ENCODE measurements at places on chromosomes 1 and 21.

DNA sequence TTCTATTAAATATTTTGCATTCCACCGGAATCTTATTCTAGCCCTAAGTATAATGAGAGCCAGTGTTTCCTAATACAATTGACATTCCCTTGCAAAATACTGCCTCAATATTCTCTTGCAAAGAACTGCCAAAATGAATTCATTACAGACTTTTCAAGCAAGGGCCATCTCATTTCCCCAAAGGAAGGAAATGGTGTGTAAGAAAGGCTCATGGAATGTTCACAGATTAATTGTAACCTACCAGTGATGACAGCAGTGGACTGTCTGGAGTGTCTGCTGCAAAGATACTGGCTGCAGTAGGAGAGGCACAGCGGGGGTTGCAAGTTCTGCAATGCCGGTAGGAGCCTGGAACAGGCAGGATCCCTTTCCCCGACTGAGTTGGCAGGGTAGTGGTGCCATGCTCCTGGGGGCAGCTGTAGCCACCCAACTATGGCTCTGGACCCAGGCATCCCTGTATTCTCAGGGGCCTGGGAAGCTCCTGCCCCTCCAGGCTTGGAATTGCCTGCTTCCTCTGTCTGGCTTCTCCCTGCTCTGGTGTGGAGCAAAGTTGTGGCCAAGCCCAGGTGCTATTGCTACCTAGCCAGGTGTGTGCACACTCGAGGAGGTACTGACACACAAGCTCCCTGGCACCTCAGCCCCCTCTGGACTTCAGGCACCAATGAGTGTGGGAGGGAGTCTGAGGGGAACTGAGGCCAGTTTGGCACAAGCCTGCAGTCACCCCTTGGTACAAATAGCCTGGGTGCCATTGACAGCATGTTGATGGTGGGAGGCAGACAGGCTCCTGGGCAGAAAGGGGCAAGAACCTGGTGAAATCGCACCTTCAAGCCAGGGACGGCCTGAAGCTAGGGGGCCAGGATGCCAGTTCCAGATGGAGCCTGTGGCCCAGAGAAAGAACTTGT is 1371.0 kb downstream of the KCNT2 start:
- no peak for DNase-seq

- DNase-seq: no peak
These were observed 146.1 kb upstream of the RUNX1 start for GRCh38 chr21:35195232-35195631.

DNA sequence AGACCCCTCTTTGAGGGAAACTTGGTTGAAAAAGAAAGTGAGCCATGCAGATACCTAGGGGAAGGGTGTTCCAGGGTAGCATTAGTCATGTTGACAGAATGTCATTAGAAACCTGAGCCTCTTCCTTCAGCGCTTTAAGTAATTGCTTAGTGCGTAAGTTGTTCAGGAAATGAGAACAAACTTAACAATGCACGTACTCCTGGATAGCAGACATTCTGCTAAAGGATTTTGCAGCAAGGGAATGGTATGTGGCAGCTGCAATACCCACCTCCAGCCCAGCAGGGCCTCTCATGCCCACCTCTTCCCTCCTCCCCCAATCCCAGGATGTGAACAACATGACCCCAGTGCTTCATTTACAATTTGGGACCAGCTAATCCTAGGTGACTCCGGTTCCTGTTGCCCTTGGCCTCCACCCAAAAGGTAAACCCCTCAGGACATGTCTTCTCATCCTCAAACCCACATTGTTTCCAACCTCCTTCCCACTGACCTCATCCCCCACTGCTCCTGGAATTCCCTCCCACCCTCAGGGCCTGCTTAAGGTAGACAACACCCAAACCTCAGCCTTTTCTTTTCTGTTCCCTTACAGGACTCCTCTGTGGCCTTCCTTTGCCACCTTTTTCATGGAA is 98.0 kb upstream of the BCAR3 start:
- DNase-seq: no peak

DNA sequence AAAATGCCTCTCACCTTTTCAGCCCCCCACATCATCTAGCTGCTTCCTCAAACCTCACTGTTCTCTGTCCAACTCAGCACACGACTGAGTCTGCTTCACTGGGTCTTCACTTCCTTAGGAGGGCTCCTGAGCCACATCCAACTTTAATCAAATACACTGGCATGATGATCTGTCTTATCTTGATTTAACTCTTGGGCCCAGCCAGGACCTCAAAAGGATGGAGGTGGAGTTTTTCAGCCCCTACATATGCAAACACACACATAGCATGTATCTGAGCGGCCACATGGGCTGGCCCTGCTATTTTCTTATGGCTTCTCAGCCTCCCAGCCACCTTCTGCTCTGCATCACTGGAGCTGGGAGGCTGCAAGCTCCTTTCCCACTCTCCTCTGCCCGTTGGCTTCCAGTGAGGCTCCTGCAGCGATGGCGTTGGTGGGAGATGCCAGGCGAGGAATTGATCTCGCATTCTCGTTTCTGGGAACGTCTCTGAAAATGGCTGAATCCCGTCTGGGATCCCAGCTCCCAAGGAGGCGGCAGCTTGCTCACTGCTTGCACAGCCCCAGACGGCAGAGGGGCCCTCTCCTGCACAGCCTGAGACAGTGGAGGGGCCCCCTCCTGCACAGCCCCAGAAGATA is 1.8 kb upstream of the PRXL2B start:
- DNase-seq: no peak

DNA sequence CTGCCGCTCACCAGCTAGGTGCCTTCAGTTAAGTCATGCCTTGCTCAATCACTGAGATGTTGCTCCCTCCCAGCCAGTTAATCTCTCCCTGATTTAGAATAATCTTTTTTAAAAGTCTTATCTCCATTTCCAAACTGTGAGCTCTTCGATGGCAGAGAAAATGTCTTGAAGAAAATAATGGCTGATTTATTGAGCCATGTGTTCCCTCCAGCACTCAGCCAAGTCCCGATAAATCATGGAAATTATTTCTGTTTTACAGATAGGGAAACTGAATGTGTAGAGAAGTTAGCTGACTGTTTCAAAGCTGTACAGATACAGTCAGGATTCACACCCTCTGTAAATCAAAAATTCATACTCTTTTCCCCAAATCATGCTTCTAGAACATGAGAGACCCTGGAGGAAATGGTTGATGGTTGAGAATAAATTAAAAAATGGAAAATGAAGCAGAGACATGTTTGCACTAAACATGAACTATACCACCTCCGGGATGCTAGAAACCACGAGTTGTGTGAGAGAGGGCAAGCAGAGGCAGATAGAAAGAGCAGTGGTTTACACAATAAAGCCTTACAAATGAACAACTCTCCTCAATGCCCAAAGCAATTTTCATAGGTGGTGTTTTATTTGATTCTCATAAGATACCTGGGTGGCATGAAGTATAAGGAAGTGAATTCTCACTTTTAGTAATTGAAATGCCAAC is 376.4 kb downstream of the PLPP3 start:
- no peak for DNase-seq

DNA sequence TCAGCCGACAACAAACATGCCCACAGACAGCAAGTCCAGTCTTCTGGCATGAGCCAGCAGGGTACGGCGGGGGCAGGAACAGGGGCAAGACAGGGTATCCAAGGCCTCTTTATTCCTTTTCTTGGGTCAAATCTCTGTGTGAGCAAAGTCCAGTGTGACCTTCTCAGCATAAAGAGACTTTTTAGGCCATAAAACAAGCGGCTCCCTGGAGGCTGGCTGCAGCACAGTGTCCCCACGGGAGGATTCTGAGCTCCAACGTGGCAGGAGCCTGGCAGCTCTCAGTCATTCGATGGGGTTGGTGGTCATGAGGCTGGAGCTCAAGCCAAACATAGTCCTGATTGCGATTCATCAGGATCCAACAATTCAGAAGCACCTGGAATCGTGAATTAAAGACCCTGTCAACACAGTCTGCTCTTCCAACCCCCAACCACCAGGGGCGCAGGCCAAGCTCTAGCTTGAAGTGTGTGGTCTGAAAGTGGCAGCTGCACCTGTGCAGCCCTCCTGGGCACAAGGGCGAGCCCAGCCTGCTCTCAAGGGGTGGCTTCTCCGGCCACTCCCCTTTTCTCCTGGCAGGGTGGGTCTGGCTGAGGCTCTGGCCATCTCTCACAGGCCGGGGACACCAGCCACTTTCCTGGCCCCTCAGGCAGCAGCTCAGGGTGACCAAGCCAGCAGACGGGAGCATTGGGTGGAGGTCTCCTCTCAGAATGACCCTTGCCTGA is 62.1 kb downstream of the SLC66A1 start:
- DNase-seq: no peak

- no peak for DNase-seq
These were observed 36.0 kb downstream of the WNT2B start for GRCh38 chr1:112544751-112545150.

Measured in type B pancreatic cell (in vitro differentiated cells).